ENCODE measurements at places on chromosomes 1 and 21.

DNA sequence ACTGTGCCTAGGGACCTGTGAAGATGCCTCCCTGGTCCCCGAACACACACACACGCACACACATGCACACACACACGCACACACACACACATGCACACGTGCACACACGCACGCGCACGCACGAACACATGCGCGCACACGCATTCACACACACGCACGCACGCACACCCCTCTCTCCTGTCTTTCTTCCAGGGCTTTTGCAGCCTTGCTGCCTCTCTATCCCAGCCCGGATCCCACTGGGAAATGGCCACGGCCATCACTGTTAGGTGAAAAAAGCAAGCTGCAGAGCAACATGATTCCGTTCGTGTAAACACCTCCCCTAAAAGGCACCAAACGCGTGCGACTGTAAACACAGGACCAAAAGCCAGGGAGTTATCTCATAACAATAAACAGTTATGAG is 39.7 kb downstream of the NKAIN1 start:
- no peak for DNase-seq

DNA sequence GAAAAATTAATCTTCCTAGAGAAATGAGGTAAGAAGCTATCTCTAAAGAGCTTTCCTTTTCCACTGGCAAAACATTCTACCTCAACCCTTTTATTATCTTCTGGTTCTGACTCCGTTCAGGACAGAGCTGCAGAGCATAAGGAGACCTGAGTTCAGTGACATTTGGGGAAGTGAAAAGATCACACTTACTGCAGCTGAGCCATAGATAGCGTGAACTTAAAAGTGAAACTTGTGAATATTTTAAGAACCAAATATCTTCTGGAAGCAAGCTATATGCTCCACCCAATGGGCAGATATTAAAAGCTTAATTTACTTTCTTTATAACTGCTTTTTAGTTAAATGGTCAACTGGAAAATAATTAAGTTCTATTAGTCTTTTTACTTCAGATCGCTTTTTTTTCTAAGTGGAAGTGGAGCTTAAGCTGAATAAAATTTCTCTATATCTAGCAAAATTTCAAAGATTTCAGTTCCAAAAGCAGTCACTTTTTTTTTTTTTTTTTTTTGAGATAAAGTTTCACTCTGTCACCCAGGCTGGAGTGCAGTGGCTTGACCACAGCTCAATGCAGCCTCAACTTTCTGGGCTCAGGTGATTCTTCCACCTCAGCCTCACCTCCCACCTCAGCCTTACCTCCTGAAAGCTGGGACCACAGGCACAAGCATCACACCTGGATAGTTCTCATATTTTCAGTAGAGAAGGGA is 11.9 kb downstream of the PTPN22 start:
- peak; percentile 14 for DNase-seq

GRCh38 chr1:231369282-231369681 is 31.2 kb downstream of the SPRTN start:
- no peak for DNase-seq

DNA sequence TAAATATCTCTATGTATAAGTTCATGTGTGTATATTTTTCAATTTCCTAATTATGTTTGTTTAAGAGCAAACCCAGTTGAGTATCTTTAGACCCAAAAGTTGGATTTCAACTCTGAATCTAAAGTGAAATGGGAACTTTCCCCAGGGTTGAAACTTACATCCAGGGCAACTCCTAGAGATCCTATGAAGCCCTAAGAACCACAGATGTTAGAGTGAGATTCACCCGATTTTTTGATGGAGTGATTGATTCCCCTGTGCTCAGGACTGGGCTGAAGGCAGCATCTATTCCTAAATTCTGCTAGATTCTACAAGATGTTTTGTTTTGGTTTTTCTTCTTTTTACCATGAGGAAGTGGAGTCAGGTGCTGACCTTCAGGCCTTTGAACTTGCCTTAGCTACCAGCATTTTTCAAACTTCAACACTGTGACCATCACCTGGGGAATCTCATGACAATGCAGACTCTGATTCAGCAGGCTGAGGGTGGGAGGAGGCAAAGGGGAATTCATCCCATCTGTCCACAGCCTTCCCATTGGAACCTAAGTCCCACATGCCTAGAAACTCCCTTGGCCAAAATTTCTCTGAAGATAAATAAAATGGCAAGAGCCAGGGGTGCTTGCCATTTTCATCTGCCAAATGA is 145.5 kb downstream of the ETS2 start:
- DNase-seq = no peak

DNA sequence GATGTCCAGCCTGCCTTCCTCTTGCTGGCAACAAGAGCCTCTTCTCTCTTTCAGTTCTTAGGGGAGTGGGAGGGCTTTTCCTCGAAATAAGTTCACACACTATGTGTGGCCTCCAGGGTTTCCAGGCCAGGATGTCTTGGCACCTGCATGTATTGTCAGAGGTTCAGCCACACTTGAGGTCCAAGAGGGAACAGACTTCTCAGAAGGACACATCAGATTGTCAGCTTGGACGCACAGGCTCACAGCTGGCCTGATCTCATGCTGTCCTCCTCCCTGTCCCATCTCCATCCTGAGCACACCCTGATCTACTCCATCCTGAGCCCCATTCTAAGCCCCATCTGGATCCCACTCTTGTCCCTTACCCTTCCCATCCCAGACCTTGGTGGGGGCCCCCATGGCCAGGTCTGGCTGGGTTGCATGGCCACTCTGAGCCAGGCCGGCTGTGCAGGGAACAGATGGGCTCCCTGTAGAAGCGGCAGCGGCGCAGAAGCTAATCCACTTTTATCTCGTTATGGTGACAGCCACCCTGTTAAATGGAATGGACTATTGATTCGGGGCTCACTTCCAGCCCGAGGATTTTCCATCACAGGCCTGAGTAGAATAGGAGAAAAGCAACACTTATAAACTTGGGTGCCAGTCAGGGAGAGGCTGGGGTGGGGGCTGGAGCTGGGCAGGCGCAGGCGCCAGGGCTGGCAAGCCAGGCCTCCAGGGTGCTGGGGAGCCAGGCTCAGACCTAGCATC is 85.1 kb upstream of the CSF3R start:
- no peak for DNase-seq

DNA sequence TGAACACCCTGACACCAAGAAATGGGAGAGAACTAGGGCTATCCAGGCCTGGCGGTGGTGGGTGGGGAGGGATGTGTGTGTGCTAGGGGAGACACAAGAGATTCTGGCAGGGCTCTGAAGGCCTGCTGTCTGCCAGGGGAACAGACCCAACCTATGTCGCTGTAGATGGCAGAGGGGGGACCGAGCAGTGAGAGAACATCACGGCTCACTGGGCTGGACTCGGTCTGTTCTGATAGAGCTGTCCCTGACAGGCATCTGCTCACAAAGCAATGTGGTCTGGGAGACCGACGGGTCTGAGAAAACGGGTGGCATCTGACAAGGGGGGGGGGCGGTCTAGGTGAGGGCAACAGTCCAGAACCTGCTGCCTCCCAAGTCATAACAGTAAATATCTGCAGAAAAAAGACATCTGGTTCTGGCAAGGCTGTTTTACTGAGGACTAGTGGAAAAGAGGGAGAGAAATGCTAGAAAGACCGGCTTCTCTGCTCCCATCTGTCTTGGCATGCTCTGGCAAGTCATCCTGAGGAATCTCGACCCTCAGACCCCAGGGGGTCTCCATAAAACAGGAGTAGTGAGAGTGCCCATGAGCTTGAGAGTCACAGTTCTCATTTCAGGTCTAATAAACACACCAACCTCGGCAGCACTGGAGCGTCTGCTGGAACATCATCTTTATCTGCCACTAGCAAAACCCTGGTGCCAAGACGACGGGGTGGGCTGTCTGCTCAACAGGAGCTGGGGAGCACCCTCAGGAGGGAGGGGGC is 36.5 kb downstream of the SLC66A1 start:
- no peak for DNase-seq

DNA sequence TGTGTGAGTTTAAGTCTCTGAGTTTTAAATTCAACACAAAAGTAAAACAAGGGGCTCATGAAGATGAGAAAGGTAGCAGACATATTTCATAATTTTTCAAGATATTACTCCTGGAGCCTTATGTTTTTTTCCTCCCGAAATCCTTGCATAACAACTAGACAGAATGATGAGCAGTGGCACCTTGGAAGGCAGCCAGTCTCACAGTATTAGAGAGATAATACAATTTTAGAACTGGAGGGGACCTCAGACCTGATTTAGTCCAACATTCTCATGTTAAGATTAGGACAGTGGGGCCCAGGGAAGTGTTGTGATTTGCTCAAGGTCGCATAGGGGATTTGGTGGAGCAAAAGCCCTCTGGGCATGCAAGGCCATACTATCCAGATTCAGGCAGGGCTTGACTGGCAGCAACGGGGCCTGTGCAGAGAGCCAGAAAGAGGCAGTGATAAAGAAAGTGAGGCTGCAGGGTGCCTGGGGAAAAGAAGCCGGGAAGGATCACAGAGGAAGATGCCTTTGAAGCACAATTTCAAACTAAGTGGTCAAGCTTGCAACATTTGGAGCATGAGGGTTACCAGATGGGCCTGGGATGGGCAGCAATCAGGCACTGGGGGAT is 31.4 kb upstream of the BCL9 start:
- DNase-seq = no peak

GRCh38 chr1:216024546-216024945 is 398.7 kb downstream of the USH2A start:
- DNase-seq = no peak

Measured in muscle of back (tissue), 13 donors.